Right lung (tissue), 10 donors: ENCODE measurements at places on chromosomes 4 and X.

- no peak for DNase-seq
These were observed 40.9 kb downstream of the EGF start for GRCh38 chr4:109953556-109953955.

DNA sequence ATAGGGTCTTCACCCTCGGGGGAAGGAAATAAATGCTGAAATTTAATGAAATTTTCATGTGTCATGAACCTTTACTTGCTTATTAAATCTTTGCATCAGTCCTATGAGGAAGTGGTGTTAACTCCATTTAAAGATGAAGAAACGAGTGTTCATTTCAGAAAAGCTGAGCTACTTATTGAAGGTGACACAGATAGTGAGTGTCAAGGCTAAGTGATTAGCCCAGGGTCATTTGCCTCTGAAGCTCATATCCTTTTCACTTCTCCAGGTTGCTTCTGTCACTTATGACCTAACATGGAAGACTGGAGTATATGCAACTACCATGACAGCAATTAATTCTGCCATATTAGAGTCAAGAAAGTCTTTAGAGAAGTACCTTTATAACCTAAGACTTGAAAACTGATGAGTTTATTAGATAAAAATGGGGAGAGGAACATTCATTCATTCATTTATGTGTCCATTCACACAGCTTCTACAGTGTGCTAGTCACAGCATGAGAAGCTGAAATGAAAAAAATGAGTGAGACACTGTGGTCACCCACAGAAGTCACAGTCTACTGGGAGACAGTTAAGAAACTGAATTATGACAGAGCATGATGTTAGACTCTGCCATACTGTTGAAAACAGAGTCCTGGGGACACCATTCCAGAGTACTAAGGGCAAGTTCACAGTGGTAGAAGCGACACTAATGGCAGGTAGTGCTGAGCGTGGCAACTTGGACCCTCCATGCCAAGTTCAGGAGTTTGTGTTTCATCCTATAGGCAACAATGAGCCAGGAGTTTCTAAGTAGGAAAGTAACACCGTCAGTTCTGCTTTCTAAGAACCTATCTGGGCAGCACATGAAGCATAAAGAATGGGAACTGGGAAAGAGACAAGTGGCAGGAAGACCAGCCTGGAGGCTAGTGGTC is 21.3 kb downstream of the ALPK1 start:
- no peak for DNase-seq

DNA sequence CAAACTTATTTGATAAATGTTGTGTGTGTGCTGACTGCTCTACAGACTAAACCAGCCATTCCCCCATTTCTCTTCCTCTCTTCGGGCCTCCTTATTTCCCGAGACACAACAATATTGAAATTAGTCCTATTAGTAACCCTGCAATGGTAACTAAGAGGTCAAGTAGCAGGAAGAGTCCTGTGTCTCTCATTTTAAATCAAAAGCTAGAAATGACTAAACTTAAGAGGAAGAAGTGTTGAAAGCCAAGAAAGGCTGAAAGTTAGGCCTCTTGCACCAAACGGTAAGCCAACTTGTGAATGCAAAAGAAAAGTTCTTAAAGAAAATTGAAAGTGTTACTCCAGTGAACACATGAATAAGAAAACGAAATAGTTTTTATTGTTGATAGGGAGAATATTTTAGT is 357.8 kb upstream of the SLC7A11 start:
- no peak for DNase-seq

DNA sequence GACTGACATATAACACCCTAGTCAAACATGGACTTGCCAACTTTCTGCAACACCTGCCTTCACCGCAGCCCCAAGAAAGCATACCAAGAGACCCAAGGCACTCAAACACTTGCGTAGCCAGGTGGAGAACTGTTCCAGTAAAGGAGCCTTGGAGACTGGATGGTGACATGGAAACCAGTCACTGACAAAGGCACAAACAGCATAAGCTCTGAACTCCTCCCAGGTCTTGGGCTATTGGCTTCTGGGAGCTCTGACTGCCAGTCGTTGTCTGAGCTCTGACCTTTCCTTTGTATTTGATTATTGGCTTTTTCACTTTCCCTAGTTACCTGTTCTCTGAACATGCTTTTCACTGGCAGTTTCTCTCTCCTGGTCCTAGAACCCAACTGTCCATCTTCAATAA is 38.3 kb downstream of the ARAP2 start:
- DNase-seq = no peak

GRCh38 chrX:96147681-96148080 is 537.0 kb upstream of the DIAPH2 start:
- DNase-seq = peak; percentile 52
